ENCODE measurements at places on chromosomes 5 and 9.

DNA sequence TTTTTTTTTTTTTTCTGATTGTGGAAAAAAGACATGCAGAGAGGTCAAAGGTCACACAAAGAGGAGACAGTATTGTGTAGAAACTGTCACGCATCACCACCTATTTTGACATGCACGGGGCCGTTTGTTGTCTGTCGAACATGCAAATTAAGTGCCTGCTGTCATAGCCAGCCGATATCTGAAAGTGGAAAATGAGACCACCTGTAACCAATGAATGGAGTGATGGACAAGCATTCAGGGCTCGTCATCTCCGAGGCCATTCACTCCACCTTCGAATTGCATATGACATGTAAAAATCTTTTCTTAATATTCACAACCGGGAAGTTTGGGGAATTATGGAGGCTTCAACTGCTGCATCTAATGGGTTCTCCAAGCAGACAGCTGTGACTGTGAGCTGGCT lies 512.2 kb upstream of the ADAMTS16 start:
- no peak for DNase-seq

GRCh38 chr5:130323804-130324454 lies 419.7 kb downstream of the CHSY3 start:
- DNase-seq, result no peak

DNA sequence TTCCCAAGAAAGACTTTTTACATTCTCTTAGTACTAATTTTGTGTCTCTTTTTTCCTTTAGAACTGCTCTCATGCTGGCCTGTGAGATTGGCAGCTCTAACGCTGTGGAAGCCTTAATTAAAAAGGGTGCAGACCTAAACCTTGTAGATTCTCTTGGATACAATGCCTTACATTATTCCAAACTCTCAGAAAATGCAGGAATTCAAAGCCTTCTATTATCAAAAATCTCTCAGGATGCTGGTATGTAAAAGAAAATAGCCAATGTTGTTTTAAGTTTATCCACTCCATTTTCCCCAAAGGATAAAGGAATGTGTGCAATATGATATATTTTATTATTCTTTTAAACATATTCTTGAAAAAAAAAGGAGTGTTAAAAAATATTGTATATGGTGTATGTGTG lies 27.3 kb upstream of the TTC23L start:
- DNase-seq, result no peak

DNA sequence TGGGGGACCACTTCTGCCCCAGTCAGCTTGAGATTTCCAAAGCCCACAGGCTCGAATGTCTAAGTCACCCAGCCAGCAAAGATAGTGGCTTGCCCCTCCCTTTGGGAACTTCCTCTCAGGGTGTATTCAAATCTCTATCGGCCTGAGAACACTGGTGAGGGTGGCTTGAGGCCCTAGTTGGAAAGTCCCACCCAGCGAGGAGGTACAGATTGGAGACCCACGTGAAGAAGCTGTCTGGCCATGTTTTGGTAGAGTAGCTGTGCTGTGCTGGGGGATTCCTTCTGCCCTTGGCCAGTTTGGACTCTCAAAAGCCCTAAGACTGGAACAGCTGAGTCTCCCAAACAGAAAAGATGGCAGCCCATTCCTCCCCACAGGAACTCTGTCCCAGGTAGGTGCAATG lies 172.7 kb upstream of the RIOK2 start:
- no peak for DNase-seq

DNA sequence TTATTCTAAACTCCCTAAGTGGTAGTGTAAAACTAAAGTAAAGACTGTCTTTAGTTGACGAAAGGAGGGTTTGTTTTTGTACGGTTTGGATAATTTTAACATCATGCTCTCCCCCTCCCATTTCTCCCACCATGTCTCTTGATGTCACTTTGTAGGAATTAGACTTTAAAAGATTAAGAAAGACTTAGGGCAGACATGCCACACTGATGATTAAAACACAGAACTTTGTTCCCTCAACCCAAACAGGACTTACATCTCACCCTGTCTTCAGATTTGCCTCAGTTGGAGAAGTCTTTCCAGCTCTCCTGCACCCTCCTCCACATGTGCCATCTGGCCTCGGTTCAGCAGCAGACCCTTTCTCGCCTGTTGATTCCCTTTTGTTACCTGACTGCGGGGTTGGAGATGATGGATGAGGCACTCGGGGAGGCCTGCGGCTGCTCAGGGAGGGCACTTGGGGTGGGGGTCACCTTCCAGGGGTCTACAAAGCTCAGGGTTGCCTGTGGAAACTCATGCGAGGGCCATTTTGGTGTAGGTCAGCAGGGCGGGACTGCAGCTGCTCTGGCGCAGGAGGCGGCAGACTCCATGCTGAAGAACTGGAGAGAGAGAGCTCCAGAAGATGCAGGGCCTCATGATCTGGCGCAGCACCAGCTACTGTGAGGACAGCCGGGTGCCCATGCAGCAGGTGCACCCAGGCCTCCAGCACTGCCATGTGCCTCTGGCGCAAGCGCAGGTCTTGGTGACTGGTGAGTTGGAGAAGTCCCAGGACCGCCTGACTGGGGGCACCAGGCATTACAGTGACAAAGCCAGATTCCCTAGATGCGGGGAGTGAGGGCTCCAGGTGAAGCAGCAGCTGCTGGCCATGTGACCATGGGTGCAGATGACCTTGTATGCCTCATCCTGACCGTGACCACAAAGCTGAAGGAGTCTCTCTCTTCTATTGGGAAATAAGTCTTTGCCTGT lies 24.5 kb upstream of the EXOC3 start:
- no peak for DNase-seq

GRCh38 chr9:38079461-38080031 lies 10.5 kb upstream of the SHB start:
- DNase-seq, result no peak

- DNase-seq, result no peak
These were observed 7.8 kb downstream of the IER5L start for GRCh38 chr9:129170229-129170628.

DNA sequence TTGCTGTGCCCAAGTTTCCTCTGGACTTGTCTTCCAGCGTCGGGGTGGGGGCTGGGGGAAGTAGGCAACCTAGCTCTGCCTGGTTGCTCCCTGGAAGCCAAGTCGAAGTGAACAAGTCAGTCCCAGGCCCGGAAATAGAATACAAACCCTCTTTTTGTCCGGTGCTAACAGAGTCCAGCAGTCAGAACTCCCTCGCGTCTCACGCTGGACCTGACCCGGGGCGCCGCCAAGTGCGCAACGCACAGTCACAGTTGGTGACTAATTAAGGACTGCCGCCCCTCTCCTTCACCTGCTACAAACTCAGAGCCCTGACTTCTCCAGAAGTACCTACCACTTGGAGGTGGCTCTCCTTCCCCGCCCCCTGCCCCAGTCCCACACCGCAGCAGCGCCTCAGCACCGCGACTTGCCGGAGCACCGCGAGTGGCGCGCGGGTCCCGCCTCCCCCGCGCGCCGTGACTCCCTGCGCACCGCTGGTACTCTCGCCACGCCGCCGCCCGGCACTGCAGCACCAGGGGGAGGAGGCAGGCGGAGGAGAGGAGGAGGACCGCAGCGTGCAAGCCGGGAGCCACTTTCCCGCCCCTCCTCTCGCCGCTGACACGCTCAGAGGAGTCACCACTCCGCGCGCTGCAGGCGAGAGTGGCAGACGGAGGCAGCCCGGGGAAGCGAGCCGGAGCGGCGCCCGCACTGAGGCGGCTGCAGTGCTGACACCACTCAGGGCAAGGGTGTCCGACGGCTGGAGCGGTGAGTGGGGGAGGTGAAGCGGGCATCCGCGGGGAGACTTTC lies at the start of gene SV2C:
TSS of gene SV2C (plus strand) at position 612 of the 783 bp plus-strand sequence. CDS start 48,368 bp downstream, outside the sequence.
- peak; percentile 75 for DNase-seq

DNA sequence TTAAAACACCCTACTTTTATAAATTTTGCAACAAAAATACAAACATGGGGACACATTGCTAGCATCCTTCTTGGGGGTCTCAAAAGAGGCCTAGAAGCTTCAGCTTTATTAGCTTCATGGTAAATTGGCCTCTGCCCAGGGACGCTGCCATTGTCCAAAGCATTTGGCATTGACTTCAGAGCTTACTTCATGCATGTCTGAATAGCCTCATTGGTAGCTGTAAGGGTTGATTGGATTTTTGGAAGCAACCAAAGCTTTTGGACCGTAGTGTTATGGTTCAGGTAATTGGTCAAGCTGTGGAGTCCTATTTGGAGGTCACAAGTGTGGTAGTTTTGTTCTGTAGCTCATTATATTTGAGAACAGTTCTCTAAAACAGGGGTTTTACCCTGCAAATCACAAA lies 411.7 kb upstream of the SLC24A2 start:
- DNase-seq, result no peak

DNA sequence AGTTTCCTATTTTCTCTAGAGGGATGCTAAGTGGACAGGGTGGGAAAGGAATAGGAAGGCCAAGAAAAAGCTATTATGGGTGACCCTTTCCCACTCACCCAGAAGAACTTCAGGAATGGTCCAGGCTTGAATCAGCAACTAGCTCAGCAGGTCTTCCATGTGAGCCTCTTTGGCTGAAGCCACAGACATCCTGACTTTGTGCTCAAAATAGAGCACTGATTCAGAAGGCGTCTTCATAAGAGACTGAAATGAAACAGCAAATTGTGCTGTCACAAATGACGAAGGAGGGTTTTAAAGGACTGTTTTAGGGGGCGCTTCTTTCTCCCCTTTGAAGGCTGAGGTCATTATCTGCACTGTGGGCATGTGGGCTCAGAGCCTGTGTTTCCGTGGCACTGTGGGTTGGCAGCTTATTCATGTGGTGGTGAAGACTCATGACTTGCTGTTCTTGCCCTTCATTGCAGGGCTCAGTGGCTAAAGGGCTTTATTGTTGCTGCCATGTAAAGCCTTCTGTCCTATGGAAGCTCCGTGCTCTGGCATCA lies 65.8 kb upstream of the NFIL3 start:
- no peak for DNase-seq

- no peak for DNase-seq
These were observed at the start of gene GABRB2 for GRCh38 chr5:161546470-161547301. TSS of gene GABRB2 (minus strand) at chr5:161546725. CDS start at chr5:161546643, 82 bp downstream.

DNA sequence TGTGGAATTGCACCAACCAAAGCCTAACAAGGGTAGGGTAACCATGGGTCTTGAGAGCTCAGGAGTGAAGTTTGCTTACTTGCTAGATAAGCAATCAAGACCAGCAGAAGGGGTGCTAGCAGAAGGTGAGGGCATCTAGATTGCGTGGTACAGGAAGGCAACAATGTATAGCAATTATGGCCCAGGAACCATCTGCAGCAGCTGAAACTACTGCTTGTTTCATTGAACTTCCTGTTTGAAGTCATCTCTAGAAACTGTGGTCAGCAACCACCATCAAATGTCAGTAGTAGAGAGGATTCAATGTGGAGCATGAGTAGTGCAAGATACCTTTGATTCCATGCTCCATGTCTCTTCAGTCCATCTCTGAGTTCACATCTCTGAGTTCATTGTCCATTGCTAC lies 462.1 kb upstream of the GRAMD2B start:
- no peak for DNase-seq

DNA sequence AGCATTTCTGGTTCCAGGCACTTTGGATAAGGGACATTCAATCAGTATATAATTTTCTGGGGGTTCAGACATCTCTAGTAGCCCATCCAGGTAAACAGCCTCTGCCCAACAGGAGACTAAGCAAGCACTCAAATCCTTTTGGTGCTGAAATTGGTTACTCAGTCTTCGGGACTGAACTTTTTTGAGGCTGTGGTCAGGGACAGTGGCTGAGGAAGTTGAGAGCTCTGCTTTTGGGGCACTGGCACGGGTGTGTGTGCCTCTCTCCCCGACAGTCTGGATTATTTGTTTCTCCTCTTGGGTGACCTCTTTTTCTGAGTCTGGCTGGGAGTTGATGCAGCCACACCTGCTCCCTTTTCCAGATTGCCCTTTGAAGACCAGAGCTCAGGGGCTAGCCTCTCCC lies 47.6 kb downstream of the ACER2 start:
- DNase-seq, result no peak

- no peak for DNase-seq
These were observed 122.7 kb upstream of the APC start for GRCh38 chr5:112614986-112615385.

GRCh38 chr5:11507156-11507910 lies 396.9 kb downstream of the CTNND2 start:
- no peak for DNase-seq

GRCh38 chr5:116733991-116734975 lies 159.7 kb upstream of the SEMA6A start:
- DNase-seq, result no peak

DNA sequence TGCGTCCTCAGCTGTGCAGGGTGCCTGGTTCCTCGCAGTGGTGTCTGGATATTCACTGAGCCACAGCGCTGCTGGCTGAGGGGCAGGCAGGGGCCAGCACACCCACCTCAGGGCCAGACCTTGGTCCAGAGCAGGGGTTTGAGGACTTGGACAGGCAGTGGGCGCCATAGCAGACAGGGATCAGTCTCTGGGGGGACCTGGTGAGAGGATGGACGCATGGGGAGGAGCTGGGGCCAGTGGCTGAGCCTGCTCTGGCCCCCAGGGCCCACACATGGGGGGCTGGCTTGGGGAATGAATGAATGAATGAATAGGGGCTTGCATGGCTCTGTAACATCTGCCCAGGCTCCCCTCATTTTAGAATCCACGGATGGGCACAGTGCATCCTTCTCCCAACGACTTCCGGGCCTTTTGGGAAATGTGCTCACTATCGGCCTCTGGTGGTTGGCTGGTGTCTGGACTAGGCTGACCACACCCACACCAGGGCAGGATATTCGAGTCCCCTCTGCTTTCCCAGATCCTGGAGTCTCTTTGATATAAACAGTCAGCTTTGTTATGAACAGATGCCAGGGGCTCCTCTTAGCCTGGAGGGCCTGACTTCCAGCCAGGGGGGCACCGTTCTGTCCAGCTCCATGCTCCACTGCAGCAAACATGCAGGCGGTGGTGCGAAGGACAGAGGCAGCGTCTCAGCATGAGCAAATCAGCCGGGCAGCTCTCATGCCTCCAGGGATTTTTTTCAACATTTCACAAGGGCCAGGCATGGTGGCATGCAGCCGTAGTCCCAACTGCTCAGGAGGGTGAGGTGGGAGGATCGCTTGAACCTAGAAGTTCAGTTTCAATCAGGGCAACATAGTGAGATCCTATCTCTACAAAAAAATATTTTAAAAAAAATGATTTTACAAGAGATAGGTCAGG lies 62.6 kb downstream of the NEK6 start:
- peak; percentile 73 for DNase-seq

DNA sequence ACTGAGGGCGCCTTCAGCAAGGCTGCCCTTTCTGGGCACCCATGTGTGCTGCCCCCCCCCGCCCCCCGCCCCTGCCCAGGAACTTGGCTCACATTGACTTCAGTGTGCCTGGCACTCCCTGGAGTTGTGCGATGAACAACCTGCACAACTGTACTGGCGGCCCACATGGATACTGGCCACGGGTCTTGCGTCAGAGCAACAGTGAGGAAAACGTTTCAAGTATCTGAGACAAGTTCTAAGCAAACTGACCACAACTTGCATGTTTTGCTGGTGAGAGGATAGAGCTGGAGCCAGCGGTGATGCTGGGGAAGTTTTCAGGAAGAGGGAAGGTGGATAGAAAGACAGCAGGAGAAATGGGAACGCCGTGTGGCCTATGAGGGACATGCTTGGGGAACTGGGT lies 45.4 kb downstream of the HABP4 start:
- DNase-seq, result no peak

Measured in activated CD8-positive, alpha-beta memory T cell treated with anti-CD3 and anti-CD28 coated beads, Interleukin-2, amount 50 U/mL, for 48 hours (primary cell).